ENCODE measurements at places on chromosomes 16 and 17. TPM values are rescaled to one million over a fixed set of nuclear protein-coding genes. Genes with fewer than 3 reads are reported as not detected.

The KRT12 gene
- total RNA-seq: not detected

The ENPP7 gene
- total RNA-seq: 0.42 TPM

- DNase-seq: peak; percentile 77
Observed at GRCh38 chr17:45307290-45308015, 9.4 kb downstream of the MAP3K14 start.

The MYH10 gene
- 60.4 TPM for total RNA-seq

DNA sequence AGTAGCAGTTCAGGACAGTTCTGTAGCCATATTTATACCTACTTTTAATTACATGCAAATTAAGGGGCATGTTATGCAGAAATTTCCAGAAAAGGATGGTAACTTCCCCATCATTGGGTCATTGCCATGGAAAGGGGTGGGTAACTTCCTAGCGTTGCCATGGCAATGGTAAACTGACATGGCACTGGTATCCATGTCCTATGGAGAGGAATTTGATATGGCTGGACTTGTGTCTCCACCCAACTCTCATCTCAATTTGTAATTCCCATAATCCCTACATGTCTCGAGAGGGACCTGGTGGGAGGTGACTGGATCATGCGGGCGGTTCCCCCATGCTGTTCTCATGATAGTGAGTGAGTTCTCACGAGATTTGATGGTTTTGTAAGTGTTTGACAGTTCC is 35.6 kb upstream of the CACNG4 start:
- DNase-seq: no peak

- DNase-seq: no peak
Observed at GRCh38 chr17:43756201-43756600, 2.4 kb downstream of the SOST start.

DNA sequence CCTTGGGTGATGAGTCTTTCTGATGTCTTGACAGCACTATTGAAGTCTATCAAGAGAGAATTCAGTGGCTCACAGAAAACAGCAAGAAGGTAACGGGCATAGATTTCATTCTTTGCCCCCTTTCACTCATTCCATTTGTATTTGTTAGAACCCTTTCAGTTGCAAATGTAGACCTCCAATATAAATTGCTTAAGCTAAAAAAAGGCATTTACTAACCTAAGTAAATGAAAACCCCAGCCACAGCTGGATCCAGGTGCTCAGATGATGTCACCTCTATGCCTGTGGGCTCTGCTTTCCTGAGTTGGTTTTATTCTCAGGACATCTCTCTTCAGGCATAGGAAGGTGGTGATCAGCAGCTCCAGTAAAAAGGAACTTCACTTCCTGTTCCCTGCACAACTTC is 11.1 kb downstream of the VWA3A start:
- DNase-seq: no peak

DNA sequence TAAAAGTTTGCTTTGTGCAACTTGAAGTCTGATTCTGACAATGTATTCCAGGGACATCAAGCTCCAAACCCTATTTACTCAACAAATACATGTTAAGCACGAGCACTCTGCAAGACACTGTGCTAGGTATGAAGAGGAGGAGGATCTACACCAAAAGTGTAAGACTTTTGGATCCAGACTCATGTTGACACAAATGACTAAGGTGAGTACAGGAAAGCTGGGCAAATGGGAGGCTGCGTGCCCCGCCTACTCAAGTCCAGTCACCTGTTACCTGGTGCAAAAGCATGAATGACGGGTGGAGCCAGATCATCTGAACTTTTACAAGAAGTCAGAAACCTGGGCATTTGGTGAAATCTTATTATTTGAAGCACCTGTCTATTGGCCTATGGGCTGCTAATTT is 120.7 kb downstream of the ABCC12 start:
- no peak for DNase-seq

DNA sequence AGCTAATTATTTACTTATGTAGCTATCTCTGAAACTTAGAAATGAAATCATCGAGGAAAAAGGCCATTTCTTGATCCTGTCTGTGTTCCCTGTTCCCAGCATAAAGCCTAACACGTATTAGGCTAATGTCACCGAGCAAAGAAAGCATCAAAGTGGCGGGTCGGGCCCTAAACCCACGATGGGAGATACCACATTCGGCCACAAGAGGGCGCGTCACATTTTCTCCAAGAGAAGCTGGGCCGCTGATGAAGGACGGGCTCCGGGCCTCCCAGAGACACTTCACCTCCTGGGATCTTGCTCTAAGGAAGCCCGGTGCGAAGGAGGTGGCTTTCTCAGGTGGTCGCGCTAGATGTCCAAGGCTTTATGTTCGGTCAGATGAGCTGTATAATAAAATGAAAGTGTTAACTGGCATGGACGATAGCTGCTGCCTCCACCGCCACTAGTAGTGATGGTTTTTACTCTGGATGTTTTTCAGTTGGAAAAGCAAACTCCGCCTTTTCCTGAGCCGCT is 853 bp upstream of the PDK2 start:
- peak; percentile 89 for DNase-seq

DNA sequence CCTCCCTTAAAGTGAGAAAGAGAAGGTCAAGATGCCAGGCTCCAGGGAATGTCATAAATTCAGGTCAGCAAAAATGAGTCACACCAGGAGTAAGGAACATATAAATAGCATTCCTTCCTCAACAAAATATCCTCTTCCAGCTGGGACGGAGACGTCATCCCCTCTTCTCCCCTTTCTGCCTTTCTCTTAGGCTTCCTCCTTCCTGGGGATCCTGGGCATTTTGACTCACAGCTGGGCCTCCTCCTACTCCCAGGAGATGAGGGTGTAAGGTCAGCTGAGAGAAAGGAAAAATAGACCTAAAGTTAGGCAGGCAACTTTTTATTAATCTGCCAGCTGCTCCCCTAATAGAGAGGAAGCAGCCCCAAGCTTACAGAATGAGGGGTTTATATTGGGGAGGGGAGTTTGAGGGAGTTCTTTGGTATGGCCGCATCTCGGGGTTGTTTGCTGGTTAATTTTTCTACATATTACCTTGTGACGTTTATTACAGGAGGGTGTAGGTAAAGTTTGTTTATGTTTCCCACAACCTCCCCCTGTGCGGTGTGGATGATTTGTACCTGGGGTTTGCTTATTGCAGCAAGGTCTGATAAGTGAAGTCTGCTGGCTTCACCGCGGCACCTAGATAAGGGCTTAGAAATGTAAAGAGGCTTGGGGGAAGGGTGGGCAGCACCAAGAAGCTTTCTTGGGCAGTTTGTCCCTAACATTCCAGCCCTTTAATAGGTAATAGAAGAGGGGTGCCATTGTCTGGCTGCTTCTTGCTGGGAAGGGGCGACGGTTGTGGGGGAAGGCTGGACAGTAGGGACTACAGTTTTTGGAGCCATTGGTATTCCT is 7.1 kb upstream of the ZNF747 start:
- DNase-seq: no peak

DNA sequence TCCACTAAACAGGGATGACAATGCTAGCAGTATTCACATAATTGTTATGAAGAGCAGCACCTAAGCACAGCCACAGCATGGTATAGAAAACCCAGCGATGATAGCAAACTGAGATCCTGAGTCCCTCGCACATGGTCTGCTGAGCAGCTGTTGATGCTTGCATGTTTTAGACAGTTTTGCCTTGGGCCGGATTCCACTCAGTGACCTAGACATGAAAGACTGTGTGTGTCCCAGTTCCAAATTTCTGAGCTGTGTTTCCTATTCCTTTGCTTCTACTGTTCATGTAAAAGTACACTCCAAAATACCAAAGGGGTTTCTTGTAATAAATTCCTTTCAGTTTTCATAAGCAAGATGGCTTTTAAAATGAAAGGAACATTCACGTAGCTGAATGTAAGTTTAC is 30.8 kb upstream of the CMTR2 start:
- no peak for DNase-seq

- DNase-seq: no peak
Observed at GRCh38 chr17:40063187-40063771, 514 bp downstream of the THRA start.

- DNase-seq: no peak
Observed at GRCh38 chr16:64269756-64270155, 852.1 kb downstream of the CDH11 start.

The HSD17B1 gene
- total RNA-seq: 2.2 TPM

- peak; percentile 69 for DNase-seq
Observed at GRCh38 chr16:12896562-12896961, 4.8 kb upstream of the SHISA9 start.

- DNase-seq: no peak
Observed at GRCh38 chr17:60301649-60302048, 90.3 kb downstream of the USP32 start.

DNA sequence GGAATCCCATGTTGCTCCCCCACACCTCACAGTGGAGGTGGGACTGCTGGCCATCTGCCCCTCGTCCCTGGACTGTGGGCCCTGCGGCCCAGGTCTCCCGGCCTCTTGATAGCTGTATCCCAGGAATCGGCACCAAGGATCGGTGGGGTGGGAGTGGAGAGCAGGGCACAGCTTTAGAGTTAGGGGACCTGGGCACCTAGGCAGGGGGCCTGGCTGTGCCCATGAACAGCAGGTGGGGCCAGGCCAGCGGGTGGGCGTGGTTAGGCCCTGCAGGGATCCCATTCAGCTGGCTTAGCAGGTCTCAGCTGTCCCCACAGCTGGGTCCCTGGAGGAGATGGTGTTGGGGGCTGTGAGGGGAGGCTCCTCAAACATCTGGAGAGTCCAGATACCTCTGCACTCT is 49.2 kb downstream of the SREBF1 start:
- DNase-seq: no peak

The CDH15 gene
- total RNA-seq: not detected

- no peak for DNase-seq
Observed at GRCh38 chr17:54405826-54406225, 494.8 kb upstream of the TOM1L1 start.

All from OCI-LY7 (cell line).